ENCODE measurements at places on chromosomes 7 and 10.
A peak's percentile ranks its signal among the peaks of the same experiment; 100 is the strongest.

- DNase-seq: no peak
Observed at GRCh38 chr10:28359334-28359733, 56.5 kb upstream of the MPP7 start.

GRCh38 chr7:24883622-24884013, 96.4 kb downstream of the OSBPL3 start:
- no peak for DNase-seq

GRCh38 chr10:7952266-7952665, 102.2 kb upstream of the GATA3 start:
- DNase-seq: no peak

- no peak for DNase-seq
Observed at GRCh38 chr7:134886353-134887057, 99.8 kb upstream of the AGBL3 start.

DNA sequence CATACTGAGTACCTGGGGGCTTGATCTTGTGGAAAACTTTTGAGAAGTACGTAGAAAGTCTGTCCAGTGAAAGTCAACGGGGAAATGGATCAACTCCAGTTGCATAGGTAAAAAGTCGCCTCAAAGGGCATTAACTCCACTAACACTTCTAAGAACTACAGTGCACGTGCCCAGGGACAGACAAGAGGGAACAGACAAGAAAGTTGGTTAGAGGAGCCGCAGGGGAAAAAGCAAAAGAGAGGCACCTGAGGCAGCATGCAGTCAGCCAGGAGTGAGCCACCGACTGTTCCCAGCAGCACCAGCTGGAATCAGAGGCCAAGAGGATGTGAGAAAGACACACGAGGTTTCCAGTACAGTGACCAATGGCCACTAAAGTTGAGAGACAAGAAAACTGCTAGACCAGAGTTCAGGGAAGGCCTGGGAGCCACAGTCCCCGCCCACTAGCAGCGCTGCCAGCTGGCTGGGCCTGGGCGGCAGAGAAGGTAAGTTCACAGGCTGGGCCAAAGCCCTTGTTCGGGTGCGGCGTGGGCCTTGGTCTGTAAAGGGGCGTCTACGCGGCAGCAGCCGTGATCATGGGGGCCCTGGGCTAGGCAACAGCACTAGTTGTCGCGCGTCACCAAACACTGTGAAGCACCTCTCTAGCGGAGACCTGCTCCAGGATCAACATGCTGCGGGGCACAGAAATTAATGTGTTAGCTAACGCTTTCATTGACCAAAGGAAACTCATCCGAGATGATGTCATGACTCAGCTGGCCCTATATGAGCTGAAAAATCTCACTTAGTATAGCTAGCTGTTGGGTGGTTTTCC, 14.0 kb downstream of the ITGB1 start:
- DNase-seq: no peak

DNA sequence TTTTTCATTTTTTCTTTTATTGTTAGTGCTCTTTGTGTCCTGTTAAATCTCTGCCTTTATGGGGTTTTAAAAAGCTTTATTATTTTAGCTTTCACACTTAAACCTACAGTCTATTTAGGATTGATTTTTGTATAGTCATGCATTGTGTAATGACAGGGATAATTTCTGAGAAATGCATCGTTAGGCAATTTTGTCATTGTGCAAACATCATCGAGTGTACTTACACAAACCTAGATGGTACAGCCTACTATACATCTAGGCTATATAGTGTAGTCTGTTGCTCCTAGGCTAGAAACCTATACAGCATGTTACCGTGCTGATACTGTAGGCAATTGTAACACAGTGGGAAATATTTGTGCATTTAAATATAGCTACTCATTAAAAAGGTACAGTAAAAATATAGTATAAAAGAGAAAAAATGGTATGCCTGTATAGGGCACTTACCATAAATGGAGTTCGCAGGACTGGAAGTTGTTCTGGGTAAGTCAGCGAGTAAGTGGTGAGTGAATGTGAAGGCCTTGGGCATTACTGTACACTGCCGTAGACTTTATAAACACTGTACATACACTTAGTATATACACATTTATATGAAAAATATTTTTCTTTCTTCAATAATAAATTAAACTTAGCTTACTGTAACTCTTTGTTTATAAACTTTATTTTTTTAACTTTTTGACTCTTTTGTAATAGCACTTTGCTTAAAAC, 16.0 kb downstream of the UBE2D1 start:
- no peak for DNase-seq

GRCh38 chr7:135845415-135846075, 96.9 kb upstream of the FAM180A start:
- DNase-seq: no peak

GRCh38 chr10:110181911-110182310, 25.5 kb upstream of the MXI1 start:
- no peak for DNase-seq

DNA sequence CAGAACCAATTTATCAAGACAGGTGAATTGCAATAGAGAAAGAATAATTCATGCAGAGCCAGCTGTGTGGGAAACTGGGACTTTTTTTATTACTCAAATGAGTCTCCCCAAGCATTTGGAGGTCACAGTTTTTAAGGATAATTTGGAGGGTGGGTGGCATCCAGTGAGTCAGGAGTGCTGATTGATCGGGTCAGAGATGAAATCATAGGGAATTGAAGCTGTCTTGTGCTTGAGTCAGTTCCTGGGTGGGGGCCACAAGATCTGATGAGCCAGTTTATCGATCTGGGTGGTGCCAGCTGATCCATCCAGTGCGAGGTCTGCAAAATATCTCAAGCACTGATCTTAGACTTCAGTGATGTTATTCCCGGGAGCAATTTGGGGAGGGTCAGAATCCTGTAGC, 9.9 kb upstream of the MYO1G start:
- no peak for DNase-seq

GRCh38 chr7:4747746-4748145, 27.7 kb upstream of the AP5Z1 start:
- no peak for DNase-seq

DNA sequence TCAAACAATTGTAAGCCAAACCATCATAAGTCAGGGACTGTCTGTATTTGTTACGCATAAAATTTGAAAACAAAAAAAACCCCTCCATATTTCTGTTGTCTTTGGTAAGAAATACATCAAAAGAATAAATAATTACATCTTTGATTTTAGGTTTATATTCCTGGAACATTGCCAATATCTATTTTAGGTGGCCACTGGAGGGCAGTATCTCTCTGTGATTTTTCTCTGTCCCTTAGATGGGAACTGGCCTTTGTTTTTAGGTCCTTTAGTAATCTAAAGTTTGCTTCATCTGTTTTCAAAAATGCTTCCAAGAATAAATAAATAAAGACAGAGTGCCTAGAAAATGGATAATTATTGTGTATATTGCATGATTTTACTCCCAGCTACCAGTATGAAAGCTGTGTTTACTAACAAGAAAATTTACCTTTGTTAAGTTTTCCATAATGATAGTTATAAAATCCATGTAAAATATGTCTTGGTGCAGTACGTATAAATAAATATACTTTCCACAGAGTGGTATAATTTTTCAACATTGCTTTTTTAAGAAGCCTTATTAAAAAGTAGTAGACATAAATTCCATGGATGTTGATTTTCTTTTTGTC, 64.2 kb downstream of the PHYHIPL start:
- peak; percentile 13 for DNase-seq

DNA sequence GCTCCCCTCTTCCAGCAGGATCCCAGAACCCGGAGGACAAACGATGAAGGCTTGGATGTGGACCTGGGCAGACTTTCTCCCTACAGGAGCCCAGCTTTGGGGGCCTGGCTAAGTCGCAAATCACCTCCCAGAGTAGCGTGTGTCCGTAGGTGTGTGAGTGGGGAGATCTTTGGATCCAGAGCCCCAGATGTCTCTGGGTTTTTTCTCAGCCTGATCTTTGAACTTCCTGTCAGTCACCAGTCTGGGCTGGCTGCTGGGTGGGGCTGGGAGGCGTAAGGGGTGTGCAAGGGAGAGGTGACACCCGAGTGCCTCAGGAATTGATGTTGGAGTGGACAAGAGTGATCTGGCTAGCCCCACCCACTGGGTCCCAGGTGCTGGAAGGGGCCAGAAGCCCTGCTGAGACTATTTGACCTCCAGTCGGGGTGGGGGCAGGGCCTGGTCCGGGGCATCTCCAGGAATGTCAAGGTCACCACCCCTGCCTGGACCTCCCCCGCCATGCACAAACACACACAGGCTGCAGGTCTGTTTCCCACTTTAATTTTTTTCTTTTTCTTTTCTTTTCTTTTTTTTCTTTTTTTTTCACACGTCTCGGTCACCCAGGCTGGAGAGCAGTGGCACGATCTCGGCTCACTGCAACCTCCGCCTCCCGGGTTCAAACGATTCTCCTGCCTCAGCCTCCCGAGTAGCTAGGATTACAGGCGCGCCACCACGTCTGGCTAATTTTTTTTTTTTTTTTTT, at the start of gene MOGAT3:
Gene MOGAT3 (minus strand): TSS at position 175 of the 738 bp plus-strand sequence. CDS start 182 bp downstream, outside the sequence.
- no peak for DNase-seq

DNA sequence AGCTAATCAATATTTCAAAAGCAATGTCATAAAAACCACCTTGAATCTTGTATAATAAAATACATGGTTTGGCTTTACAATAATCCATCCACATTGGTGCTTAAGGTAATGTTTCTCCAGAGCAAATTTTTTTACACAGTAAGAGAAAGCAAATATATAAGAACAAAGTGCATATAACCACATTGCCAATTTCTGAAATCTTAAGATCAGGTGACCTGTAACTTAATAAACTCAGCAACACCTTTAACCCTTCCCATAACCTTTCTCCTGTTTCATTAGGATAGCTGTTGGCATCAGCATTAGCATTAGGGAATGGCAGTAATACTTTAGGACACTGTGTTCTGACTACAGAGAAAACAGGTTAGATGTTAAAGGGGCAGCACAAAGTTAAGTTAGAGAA, 155.9 kb upstream of the SEMA3D start:
- DNase-seq: no peak

DNA sequence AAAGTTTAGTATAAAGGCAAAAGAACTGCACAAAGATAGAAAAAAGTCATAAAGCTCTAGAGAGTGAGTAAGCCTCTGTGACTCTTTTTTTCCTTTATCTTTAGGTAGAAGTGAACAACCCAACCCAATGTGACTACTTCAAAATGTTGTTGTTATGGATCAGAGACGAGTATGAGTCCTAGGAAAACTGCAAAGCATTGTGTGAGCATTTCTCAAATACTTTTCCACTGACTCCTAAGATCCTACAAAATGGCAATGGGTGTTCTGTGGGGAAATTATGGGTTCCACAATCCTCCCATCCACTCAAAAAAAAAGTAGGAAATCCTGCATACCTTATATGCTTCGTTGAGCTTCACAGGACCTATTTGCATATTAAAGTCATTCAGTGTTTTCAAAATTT, 177.1 kb downstream of the DGKI start:
- no peak for DNase-seq

GRCh38 chr7:84134169-84134568, 60.4 kb downstream of the SEMA3A start:
- no peak for DNase-seq

GRCh38 chr10:120793088-120793487, 58.1 kb upstream of the WDR11 start:
- no peak for DNase-seq

DNA sequence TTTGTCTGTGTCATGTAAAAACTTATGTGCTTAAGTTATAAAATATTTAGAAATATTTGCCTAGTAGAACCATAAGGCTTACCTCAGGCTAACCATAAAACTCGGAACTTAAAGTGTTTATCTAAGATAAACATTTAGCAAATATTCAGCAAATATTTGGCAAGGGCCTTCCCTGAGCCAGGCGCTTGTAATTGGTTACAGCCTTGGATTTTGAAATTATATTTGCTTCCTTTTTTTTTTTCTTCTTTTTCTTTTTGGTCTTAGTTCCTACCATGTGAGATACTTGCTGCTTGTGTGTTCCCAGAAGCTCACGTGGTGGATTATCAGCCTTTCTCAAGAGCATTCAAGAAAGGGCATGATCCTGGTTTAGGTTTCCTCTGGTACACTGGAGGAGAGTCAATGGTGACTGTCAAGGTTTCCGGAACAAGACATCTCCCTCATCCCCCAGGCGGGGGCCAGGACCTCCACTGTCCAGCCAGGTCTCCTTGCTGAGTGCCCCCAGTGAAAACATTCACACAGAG, 5.2 kb upstream of the BRI3 start:
- no peak for DNase-seq

DNA sequence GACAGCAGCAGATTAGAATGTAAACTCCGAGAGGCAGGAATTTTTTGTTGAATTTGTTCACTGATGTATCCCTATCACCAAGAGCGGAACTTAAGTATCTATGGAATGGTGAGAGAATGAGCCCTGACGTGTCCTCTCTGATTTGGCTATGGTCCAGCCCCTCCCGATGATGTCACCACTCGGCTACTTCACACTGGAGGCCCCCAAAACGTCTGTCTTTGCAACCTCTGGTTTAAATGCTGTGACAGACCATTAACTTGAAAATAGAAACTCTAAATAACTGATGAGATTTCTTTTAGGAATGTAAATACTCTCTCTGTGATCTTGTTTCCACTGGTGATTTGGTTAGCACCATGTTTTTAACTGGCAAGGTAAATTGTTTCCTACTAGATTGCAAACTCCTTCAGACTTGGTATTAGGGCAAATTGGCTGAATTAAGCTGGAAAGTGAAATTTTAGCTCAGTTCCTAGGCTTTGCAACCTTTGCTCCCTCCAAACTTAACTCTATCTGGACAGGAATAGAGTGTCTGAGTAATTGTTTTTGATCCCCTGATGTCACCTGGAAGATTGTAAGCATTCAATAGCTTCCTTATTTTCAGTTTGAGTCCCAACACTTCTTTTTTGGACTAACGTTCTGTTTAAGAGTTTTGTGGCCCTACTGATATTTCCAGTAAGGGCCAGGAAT, 19.1 kb downstream of the SLC16A12 start:
- peak; percentile 85 for DNase-seq

DNA sequence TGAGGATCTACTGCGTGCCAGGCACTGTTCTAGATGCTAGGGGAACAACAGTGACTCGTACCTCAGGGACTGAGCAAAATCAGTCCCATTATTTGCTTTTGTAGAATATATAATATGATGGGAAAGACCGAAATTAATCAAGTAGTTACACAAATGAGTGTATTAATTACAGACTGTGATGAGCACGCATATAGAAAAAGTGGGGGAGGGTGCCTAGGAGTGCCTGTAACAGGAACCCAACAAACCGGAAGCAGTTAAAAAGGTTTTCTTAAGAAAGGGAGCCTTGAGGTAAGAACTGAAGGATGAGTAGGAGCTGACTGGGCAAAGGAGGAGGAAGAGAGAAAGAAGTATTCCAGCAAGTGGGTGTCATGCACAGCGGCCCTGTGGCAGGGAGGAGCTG, 28.2 kb upstream of the IL6 start:
- DNase-seq: no peak

DNA sequence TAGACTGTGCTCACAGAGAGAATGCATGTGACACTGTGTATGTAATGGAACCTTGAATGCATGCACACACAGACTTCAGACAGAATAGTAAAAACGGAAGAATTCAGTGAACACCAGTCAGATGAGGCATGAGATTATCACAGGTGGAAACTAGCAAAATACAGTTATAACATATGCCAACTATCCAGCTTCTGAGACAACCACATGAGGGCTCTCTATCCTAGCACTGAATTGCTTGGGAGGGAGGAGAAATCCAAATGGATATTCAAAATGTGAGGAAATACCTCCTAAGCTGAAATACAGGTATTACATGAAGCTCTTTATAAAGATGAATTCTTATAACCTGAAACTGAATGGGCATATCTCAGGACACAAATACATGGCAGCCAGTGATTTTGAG, 30.6 kb downstream of the GARS1 start:
- DNase-seq: no peak

Measured in GM04504 (cell line).